ENCODE measurements at places on chromosomes 1 and 21.

GRCh38 chr1:183567584-183567983 lies 22.7 kb downstream of the NCF2 start:
- DNase-seq, result no peak

- DNase-seq, result peak; percentile 36
These were observed 42.3 kb upstream of the SYT14 start for GRCh38 chr1:209895709-209896108.

DNA sequence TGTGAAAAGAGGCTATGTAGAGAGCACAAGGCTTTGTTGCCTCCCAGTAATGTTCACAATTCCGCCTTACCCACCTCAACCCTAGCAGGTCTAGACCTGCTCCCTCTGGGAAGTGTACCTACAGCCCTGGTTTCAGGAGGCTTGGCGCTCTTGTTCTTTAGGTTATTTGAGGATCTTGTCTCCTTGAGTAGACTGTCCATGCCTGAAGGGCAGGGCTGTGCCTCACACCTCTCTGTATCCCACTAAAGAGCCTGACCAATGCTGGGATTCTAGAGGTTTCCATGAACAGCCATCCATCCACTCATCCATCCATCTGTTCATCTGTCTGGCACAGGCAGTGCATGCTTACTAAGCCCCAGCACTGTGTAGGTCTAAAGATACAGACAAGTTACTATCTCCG lies 1.0 kb downstream of the RAB7B start:
- DNase-seq, result no peak

- no peak for DNase-seq
These were observed 288.5 kb upstream of the SNX7 start for GRCh38 chr1:98373056-98373455.

DNA sequence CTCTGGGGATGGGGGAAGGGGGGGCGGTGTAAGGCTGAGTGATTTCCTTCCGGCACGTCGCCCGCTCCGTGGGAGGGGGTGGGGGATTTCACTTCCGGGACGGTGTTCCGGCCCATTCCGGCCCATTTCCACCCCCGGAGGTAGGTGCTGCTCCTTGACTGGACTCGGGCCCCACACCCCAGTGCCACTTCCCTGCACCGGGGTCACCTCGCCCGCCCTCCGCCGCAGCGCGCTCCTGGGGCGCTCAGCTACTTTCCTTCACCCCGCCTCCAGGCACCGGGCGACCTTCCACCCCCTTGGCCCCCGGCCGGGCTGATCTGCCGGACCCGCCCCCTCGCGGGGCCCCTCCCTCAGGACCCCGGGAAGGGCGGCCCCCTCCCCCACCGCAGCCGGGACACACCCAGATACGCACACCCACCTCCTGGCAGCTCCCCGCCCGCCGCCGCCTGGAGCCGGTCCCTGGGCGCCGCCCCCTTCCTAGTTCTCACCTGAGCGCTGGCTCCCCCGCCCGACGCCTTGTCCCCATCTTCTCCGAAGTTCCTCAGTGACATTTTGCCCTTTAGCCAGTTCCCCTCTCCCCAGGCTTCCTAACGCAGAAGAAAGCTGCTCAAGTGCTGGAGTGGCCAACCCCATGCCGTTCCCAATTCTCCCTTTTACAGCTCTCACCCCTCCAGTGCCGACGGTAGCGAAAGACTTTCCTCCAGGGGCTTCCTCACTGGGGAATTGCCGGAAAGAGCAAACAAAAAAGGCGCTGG lies at the start of gene ZBTB37:
Gene ZBTB37 (plus strand): TSS at position 115 of the 755 bp plus-strand sequence. CDS start 1,846 bp downstream, outside the sequence.
- DNase-seq, result no peak

DNA sequence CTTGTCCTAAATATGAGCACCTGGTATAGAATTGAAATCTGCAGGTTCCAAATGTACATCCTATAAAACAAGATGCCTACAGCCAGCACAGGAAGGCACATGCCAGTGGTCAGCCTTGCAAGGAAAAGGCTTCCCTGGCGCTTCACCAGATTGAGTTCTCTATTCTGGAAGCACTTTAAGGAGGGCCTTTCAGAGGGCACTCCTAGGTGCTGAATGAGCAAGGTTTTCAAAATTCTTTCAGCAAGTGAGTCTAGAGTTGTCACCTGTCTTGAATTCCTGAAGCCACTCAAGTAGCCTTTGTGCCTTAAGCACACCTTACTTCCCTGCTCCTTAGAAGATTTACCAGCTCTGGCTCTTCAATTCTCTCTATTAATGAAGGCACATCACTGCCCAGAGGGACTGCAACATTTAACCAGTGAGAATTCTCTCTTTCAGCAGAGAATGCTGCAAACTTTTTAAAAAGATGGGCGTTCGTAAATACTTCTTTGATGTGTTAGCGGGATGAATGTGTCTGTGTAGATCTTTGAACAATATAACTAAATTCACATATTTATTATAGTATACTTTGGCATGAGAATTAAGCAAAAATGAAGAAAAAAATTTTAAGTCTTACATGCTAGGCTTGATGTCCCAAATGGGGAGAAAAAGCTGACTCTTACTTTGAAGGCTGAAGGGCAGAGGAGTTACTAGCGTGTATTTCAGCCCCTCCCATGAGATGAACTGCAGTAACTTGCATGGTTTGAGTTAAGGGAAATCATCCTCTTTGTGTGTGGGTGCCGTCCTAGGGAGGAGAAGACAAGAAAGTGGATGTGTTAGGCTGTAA lies 162.0 kb downstream of the NTPCR start:
- no peak for DNase-seq

DNA sequence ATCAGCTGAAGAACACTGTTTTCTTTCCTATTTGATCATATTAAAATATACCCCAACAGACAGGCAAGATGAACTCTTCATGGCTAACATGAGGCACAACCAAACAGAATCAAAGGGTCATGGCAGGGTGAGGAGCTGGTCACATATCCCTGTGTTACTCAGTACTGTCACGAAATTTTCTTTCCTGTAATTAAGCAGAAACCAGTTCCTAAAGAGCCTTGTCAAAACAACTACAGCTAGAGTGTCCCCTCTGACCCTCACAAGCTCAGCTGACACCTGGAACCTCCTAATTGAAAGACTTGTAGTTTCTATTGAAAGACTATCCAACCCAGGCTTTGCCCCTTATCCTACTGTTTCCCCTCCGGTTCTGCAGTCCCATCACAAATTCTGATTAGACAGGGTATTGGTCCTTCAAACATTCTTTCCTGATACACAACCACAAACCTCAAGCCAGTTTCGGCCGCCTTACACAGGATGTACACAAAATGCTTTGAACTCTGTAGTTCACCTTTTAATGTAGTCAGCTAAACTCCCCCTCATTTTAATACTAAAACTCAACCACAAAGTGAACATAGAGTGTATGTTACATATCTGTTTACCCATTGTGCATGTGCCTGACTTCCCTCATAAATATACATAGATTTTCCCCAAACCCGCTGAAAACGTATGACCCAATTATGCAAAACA lies 651.9 kb downstream of the MRPL39 start:
- DNase-seq, result no peak

GRCh38 chr1:22870201-22870871 lies 102.3 kb downstream of the LACTBL1 start:
- no peak for DNase-seq

- no peak for DNase-seq
These were observed 109.6 kb downstream of the SLC45A1 start for GRCh38 chr1:8427493-8427892.

GRCh38 chr1:115669002-115669673 lies 27.4 kb downstream of the VANGL1 start:
- peak; percentile 34 for DNase-seq

DNA sequence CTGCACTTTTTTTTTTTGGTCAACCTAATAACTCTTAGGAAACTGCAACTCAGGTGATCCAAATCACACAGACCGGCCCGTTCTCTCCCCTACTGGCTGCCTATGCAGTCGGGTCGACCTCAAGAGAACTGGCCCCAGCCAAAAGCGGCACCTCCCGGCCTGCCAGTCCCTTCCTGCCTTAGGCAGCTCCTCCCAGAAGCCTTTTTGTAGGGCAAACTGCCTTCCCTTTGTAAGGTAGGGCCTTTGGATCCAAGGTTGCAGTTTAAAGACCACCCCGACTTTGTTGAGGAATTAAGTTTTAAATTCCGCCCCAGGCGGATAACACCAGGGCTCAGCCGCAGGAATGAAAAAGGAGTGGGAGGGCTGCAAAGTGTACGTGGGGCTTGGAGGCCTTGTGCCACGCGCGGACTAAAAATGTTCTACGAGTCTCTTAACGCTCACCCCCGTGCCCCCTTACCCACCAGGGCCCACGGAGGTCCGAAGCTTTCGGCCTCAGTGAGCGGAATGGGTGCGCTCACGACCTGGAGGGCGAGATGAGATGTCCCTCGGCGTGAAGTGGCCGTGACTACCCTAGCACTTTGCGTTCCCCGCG lies 642 bp upstream of the ST3GAL3 start:
- no peak for DNase-seq

- no peak for DNase-seq
These were observed 38.0 kb upstream of the ACTRT2 start for GRCh38 chr1:2983319-2983705.

DNA sequence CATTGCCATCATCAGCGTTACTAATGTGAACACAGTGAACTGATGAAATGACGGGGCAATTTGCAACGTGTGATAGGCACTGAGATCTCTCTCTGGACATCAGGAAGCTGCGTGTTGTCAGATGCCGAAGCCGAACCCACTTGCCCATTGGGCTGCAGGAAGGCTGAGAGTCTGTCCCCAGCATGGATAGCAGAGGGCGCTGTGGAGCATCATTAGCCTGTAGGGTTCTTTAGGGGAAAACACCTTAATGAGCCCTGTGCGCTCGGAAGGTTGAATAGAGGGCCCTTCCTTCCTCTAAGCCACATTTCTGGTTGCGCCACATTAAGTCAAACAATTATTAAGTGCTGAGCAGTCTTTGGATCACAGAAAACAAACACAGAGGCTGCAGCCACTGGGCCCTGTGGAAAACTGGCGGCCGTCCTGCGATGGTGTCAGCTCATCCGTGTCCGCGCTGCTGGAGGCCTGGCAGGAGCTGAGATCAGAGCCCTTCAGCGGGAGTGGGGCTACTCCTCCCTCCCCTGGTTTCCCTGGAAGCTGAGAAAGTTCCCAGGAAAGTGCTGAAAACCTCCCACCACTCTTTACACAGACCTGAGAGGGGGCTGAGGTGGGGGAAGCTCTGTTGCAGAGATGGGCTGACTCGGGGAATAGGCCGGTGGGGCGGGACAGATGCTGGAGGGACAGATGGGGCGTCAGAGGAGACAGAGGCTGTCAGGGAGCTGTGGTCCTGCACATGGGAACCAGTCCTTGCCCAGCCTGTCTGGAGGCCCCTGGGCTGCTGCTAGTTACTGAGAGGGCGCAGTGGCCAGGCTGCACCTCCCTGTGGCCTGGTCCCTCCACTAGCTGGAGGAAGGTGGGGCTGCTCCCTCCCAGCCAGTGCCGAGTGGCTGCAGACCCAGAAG lies 12.7 kb downstream of the TFF2 start:
- peak; percentile 4 for DNase-seq

- DNase-seq, result no peak
These were observed 77.4 kb downstream of the CCDC18 start for GRCh38 chr1:93257889-93258288.

GRCh38 chr1:5513846-5514526 lies 478.2 kb downstream of the NPHP4 start:
- no peak for DNase-seq

DNA sequence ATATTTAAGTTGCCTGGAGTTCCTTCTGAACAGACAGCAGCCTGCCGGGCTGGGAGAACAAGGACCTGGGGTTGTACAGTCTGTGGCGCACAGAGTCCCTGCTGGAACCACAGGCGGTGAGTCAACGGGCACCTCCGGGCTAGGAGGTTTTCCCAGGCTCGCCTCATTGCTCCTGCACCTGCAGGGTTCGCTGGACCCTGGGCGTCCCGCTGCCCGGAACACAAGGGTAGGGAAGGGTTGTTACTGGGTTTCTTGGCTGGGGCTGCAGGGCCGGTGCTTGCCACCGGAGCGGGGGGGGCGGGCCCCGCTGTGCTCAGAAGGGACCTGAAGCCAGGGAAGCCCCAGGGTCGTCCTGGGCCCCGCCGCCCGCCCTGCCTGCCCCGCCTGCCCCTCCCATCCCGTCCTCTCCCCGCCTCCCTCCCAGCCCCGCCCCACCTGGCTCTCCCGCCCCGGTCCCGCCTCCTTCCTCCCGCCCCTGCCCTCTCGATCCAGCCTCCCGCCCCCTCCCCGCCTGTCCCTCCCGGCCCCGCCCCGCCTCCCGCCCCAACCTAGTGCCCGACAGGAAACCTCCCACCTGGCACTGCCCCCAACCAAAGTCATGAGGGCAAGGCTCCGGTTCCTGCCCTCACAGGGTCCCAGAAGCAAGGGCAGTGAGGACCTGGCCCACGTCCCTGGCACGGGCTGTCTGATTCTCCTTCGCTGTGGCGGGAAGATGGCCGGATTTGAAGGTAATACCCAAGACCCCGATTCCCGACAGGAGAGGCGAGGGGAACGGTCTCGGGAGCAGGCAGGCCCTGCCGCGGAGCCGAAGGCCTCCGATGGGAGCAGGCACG lies 6.8 kb downstream of the JMJD4 start:
- peak; percentile 13 for DNase-seq

DNA sequence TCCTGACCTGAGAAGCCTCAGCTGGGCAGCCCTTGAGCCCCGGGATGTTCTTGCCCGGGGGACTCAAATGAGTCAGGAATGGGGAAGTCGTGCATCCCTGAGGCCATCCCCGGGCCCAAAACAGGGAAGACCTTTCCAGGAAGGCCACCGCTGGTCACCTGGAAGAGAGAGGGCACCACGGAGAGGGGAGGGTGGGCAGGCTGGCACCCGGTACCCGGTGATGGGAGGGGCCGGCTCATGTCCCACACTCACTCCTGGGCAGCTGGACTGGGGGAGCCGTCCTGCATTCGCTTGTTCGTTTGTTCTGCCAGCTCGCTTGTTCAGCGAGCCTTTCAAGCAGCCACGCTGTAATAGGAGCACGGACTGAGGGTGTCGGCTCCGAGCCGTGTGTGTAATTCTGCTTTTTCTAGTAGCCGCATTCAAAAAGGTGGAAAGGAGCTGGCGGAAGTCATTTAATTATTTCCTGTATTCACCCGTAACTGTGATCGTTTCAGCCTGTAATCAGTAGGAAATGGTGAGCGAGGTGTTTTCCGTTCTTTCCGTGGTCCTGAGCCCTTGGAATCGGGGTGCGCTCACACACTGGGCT lies 48.4 kb upstream of the CCDC27 start:
- DNase-seq, result no peak

- DNase-seq, result peak; percentile 11
These were observed at the start of gene FAM89A for GRCh38 chr1:231040019-231040799. Gene FAM89A, minus strand, starts transcription at chr1:231040254. Its CDS starts 43 bp downstream, at chr1:231040211.

DNA sequence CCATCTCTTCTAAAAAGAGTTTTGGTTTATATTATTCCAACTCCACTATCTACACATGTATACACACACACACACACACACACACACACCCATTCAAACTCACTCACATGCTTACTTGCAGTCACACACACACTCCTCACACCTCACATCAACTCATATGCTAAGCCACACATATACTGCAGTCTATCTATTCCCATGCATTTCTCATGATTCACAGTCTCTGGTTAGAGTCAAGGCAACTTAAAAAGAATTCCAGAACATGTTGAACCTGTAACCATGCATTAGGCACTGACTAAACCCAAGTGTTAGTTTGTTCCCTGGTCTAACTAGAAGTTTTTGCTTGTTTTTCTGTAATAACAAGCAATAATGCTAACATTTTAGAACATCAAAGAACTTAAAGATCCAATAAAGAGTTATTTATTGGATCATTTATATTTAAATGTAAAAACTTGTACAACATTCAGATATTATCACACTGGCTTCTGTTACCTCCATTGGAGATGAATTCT lies 931.1 kb downstream of the PLA2G4A start:
- no peak for DNase-seq
